ENCODE measurements at places on chromosomes 16 and 17.
A peak's percentile ranks its signal among the peaks of the same experiment; 100 is the strongest.

DNA sequence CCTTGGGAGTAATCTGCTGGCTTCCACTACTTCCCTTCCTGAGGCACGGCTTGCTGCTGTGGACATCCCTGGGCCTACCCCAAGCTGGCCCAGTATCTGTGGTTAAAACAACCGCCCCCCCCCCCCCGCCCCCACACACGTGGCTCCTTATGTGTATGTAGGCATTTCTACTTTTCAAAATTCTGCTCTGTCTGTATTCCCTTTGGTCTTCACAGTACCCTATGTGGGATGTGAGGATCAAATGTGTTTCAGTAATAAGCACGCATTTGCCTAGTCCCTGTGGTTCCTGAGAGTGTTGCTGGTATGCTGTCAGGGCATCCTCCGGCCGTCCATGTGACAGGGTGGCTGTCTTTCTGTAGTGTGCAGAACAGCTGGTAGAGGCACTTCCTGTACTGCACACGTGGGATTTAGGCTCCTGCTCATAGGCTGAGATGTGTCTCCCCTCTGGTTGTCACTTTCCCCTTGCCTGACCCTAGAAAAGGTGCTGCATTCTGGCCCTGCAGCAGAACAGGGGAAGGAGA lies 2.2 kb downstream of the NT5M start:
- DNase-seq = no peak

GRCh38 chr17:8056232-8056975 lies 17.5 kb downstream of the ALOX15B start:
- no peak for DNase-seq

DNA sequence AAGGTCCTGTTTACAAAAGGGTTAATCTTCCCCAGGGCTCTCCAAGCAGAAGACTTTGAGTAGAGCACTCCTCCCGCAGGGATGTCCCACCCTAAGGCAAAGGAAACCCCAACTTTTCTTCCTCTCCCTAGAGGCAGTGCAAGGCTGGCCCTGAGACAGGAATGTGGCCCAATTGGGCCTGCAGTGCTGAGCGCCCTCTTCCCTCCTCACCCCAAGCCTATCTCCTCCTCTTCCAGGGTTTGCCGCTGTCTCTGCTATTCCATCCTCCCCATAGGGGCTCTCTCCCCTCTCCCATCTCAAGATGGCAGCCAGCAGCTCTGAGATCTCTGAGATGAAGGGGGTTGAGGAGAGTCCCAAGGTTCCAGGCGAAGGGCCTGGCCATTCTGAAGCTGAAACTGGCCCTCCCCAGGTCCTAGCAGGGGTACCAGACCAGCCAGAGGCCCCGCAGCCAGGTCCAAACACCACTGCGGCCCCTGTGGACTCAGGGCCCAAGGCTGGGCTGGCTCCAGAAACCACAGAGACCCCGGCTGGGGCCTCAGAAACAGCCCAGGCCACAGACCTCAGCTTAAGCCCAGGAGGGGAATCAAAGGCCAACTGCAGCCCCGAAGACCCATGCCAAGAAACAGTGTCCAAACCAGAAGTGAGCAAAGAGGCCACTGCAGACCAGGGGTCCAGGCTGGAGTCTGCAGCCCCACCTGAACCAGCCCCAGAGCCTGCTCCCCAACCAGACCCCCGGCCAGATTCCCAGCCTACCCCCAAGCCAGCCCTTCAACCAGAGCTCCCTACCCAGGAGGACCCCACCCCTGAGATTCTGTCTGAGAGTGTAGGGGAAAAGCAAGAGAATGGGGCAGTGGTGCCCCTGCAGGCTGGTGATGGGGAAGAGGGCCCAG lies 1.0 kb downstream of the PRRT2 start:
- no peak for DNase-seq

DNA sequence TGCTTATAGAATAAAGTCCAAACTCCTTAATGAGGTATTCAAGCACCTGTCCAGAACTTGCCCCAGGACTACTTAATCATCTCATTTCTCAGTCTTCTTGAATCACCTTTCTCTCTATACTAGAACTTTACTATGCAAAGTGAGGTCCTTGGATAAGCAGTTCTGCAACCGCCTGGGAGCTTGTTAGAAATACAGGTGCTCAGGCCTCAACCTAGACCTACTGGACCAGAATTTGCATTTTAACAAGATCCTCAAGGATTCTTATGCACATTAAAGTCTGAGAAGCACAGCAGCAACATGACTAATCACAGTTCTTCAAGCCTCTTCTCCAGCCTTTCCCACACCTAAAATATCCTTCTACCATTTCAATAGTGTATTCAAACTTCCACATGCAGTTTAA lies 61.7 kb downstream of the GRB7 start:
- DNase-seq = no peak

DNA sequence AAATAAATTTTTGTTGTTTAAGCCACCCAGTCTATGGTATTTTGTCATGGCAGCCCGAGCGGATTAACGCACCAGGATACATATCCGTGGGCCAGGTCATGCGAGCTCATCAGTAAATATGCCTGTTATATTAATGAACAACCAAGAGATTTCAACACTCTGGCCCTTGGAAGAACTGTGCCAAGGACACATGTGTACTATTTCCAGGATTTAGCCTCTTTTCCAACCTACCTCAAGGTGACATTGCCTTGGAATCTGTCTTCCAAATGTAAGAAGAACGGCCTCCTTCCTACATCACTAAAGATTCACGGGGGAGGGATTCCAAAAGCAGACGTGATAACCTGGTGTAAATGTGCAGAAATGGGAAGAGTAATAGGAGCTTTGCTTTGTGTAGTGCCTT lies 72.8 kb upstream of the DYNLRB2 start:
- no peak for DNase-seq

DNA sequence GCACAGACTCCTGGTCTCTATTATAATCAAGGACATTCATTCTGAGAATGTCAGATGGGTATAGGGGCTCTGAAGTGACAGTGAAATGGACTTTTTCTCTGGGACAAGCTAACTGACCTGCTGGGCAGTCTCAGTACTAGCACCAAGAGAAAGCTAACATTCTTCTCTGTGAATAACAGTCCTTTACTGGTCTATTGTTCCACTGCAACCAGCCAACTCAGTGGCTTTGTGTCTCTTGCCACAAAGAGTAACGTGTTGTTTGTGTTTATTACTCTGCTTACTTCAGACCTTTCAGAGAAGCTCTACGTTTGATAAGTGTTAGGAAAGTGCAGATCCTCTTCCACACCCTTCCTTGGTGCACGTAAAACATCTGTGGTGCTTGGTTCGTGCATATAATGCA lies 61.5 kb upstream of the BCAR1 start:
- no peak for DNase-seq

- DNase-seq = no peak
Measured at GRCh38 chr16:88705076-88705684, 1.0 kb downstream of the RNF166 start.

GRCh38 chr17:59666235-59666634 lies 41.0 kb downstream of the PTRH2 start:
- DNase-seq = no peak

- DNase-seq = no peak
Measured at GRCh38 chr17:17395885-17396284, 80.9 kb upstream of the MED9 start.

DNA sequence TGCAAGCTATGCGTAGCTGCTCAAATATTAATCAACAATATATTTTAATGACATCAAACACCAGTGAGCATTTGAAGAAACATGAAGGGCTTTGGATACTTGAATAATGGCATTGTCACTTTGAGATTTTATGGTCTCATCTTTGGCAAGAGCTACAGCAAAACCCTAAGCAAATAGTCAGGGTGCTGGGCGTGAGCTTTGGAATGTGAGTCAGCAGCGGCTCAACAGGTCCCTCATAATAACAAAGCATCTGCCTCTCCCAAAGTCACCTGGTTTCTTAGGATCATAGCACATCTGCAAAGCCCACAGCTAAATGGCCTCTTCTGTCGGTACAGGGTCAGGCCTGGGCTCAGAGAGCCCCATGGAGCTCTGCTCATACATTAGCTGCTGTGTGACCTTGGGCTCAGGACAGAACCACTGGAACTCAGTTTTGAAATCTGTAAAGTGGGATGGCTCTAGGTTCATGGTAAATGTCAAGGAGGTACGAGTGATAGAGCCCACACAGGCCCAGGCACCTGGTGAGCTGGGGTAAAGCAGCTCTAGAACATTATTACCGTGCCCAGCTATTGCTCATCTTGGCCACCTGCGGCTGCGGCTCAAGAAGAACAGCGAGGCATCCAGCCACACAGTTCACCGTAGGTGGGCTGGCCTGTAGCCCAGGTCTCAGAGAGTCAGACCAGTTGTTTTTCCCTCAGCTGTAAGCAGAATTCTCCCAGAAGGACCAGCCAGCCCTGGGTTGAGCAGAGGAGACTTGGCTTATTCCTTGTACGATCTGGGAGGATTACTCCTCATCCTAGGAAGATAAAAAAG lies 544.5 kb upstream of the CDH11 start:
- no peak for DNase-seq

DNA sequence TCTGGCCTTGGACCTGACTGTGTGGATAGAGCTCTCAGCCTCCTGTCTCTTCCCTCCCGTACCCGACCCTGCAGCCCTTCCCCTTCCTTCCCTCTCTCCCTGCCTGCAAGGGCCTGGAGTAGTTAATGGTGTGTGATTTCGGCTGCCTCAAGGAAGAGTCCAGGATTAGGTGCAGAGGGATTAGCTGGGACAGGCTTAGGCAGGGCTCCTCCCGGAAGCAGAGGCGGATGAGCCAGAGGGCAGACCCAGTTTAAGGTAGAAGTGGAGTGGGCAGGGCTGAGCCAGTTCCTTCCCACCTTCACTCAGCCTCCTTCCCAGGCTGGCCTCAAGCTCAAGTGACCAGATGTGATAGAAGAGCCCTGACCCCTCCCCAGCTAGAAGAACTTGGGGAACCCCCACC lies 16.8 kb downstream of the GUCY2D start:
- DNase-seq = no peak

DNA sequence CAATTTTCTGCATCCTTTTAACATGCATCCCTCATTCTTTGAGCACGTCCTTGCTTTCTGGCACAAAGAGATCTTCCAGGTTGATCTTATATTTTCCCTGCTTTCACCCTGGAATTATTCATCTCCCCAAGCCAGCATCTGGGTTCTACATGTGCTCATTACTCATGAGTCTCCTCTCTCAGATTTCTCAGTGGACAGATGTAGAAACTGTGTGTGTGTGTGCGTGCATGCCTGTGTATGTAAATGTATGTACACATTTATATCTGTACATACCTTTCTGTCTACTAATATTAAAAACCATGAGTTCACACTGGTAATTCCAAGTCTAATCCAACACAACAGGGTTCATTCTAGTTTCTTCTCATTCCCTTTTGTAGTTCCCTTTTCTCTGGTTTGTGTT lies 41.9 kb upstream of the NSRP1 start:
- no peak for DNase-seq

- no peak for DNase-seq
Measured at GRCh38 chr16:23255000-23255399, 47.1 kb upstream of the SCNN1B start.

- no peak for DNase-seq
Measured at GRCh38 chr17:78748730-78749317, 33.2 kb downstream of the CYTH1 start.

DNA sequence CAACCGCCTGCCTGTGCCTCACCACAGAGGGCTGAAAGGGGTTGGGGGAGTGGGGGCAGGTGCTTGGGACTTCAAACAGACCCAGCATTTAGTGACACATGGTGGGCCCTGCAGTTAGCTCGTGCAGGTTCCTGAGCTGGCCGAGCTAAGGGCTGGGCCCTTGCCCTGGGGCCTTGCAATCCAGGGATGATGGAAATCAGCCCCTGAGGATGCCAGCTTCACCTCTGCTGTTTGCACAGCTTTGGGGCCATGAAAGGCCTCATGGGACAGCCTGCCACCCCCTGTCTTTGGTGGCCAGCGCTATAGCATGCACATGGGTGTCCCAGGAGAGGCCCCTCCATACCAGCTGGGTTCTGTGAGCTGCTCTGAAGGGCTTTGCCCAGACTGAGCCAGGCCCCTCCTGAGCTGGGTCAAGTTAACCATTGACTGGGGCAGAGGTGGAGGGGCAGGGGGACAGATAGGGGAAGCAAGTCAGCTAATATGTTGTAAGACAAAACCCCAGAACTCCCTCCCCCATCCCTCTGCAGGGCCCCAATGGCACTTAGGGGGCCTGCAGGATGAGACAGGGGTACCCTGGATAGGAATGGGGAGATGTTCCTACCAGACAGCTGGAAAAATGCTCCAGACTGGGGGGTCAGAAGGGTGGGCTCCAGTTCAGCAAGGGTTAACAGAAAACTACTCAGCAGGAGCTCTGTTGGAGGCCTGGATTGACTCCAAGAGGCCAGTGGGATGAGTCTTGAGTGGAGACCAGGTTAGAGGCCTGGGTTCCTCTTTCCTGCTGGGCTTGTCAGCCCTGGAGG lies 692 bp downstream of the PRR15L start:
- no peak for DNase-seq

DNA sequence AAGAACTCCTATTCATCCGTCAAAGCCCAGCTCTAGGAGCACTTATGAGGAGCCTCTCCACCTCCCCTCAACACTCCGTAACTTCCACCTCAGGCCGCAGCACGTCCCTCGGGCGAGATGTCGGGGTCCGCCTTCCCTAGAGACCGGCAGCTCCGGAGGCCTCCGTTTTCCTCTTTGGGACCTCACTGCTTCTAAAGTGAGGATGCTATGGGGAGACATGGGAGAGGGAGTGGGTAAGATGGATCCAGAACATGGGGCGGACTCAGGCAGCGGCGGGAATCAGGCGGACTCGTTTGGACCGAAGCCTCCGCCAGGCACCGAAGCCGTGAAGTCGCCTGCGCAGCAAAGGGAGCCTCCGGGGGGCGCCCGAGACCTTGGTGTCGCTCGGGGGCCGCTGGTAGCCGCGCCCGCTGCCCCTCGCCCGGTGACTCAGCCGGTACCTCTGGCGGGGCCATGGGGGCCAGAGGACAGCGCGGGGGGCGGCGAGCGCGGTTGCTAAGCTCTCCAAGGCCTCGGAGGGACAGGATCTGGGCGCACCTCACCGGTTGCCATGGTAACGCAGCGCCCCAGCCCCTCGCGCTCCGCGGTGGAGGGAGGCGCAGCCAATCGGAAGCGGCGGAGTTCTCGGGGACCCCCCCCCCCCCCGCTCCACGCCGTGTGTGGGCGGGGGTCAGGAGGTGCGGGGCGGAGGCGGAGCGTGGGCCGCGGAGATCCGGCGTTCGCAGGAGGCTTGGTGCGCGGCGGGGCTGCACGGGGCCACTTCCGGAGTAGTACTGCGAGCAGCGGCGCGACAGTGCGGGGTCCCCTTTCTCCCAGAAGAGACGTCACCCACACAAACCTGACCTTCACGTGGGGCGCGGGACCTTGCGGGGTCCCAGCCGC lies 1.3 kb upstream of the HIC1 start:
- no peak for DNase-seq

- DNase-seq = peak; percentile 58
Measured at GRCh38 chr17:20263595-20263994, 203.7 kb downstream of the LGALS9B start.

- no peak for DNase-seq
Measured at GRCh38 chr17:6066183-6066948, 3.8 kb upstream of the WSCD1 start.

Measured in fibroblast of skin of left biceps (primary cell).